CD4-positive, alpha-beta T cell treated with Interleukin-15 for 4 hours (primary cell): ENCODE measurements at places on chromosomes 12 and 14.

DNA sequence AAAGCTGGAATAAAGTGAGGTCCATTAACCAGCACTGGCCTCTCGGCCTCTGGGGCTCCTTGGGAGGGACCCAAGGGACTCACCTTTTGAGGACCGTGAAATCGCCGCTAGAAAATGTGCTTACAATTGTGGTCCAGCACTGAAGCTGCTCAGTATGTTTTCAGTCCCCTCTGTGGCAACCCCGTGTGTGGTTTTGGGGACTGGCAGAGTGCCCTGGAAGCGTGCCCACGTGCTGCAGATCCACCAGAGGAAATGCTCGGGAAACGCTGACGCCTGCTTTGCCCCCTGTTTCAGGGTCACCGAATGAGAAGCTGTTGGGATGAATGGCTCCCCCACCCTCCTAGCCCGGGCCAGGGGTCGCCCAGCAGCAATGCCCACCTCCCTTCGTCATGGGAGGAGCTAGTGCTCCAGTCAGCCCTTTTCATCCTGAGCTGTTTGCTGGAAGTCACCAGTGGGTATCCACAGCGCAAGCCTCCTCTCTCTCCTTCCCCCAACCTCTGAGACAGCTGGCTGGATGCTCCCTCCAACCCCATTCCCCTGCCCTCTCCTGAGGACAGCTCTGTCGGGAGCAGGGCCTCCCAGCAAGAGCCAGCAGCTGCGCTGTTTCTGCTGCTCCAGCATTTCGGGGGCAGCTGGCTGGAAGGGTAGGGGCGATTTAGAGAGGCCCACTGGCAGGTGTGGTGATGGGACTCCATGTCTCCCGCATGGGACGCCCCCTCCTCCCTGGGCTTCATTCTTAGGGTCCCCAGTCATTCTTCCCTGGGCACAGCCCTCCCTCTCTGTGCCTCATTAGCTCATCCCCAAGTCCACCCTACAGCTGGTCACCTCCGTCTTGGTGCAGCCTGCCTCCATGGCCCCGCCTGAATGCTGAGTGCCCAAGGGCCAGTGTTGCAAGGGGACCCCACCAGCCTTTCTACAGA, 33.2 kb upstream of the PPP1R13B start:
- no peak for DNase-seq

DNA sequence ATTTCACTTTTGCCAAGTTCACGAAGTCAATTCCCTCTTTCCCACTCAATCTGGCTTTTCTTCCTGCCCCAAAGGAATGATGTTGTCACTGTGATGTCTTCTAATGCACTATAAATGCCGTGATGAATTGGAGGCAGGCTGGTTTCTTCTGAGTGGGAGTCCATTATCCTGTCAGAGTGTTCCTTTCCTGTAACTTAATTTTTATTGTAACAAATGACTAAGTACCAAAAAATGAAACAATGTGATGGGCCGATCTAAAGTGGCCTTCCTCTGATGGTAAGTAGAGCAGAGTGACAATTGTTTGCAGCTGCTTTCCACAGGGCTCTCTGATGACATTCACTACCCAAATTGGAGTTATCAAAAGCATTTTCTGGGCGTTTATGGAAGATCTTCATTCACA, 22.2 kb downstream of the TMEM30B start:
- no peak for DNase-seq

GRCh38 chr12:46627686-46628085, 198.1 kb downstream of the SLC38A4 start:
- DNase-seq: no peak

DNA sequence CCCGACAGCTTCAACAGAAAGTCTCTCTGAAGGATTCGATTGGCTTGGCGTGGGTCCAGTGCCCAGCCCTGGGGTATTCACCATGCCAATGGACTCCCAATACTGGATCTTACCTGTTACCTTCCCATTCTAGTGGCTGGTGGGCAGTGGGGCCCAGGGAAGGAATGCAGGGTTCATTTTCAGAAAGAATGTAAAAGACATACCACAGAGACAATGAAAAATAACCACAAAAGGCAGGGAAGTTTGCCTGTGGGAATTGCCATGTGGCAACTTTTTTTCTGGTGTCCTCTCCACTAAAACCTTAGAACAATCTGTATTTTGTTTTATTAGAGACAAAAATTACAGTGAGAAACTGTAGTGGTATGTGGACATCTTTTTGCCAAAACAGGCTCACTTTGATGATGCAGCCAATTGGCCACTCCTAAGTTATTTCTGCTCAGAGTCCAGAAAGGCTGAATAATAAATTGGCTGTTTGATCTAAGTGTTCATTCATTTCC, 55.2 kb downstream of the PTGER2 start:
- no peak for DNase-seq
